ENCODE measurements at places on chromosomes 2 and 18.

DNA sequence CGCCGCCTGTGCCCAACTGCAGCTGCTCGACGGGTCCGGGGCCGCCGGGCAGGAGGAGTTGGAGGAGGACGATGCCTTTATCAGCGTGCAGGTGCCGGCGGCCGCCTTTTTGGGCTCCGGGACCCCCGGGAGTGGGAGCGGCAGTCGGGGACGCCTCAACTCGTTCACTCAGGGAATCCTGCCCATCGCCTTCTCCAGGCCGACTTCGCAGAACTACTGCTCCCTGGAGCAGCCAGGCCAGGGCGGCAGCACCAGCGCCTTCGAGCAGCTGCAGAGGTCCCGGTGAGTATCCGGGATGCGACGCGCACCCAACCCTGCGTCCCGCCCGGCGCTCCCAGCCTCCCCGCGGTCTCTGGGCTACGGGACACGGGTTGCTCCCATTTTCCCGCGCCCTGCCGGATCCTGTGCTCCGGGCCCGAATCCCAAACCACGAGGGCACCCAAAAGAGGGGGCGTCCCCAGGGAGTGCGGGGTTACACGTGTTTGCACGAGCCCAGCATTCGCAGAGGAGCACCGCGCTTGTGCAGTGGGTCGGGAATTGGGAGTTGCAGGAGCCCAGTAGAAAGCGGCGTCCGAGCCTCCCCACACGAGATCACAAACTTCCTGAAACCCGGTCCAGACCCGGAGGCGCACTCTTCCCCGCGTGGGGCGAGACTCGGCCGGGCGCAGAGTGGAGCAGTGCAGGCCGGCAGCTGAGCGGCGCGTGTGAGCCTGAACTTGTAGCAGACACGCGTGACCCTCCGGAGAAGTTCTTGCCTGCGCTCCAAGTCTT is 1.2 kb downstream of the CABLES1 start:
- DNase-seq, result peak; percentile 40

- DNase-seq, result peak; percentile 62
Observed at GRCh38 chr18:55096263-55096951, 137.1 kb upstream of the CCDC68 start.

- no peak for DNase-seq
Observed at GRCh38 chr18:66931010-66931409, 327.1 kb upstream of the CDH19 start.

- no peak for DNase-seq
Observed at GRCh38 chr18:55266981-55267380, 307.7 kb upstream of the CCDC68 start.

- no peak for DNase-seq
Observed at GRCh38 chr2:241728627-241729026, 5.8 kb upstream of the D2HGDH start.
